CD14-positive monocyte (primary cell): ENCODE measurements at places on chromosomes 2 and 18. TPM values are rescaled to one million over a fixed set of nuclear protein-coding genes. Genes with fewer than 3 reads are reported as not detected.

GRCh38 chr2:172555272-172555521, 693 bp upstream of the PDK1 start:
- DNase-seq: no peak

- DNase-seq: no peak
Observed at GRCh38 chr2:200788121-200788718, 23.5 kb upstream of the BZW1 start.

Gene SLC38A11
- polyA plus RNA-seq: not detected

Gene SLC11A1
- 352 TPM for polyA plus RNA-seq

Gene NR4A2
- polyA plus RNA-seq: 21.6 TPM

DNA sequence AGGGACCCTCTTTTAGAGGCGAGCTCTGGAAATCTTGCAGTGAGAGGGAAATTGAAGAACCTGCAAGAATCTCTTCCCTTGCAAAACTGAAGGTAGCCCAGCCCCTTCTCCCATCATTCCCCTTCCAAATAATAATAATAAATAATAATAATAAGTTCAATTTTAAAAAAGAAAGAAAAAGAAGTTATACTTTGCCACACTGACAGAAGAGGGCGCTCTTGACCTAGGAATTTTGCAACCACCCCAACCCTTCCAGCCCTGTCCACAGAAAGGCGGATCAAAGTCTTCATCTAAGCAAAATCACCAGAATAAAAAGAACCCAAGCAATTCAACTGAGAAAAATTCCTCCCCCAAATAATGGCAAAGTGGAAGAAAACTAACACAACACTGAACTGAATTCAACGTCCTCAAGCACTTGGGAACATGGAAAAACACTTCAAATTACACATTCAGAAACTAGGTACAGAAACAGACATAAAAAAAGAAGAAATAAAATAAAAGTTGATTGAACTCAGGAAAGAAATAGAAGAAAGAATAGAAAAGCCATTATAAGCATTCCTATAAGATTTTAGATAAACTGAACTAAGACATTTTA, 98.9 kb upstream of the GLS start:
- DNase-seq: peak; percentile 38

Gene MARCO
- 37.7 TPM for polyA plus RNA-seq

- no peak for DNase-seq
Observed at GRCh38 chr18:9292047-9292446, 42.5 kb upstream of the TWSG1 start.

Gene BIN1
- polyA plus RNA-seq: 3.4 and 5.2 TPM in 2 replicates

DNA sequence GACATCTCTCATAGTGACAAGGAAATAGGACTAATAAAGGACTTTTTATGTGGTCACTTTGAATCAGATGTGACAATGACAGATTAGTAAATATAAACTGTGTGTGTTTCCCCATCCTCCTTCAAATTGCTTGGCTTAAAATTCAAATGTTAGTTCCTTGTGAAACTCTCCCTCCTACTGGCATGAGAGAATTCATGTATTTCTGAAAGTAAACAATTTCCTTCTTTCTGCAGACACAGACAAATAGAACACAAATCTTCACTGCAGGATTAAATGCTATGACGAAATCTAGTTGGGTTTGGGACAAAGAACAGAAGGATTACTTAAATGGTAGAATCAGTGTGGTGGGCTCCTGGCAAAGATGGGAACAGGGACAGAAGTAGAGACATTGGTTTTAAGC, 328.7 kb upstream of the FAM98A start:
- no peak for DNase-seq

- no peak for DNase-seq
Observed at GRCh38 chr2:60453301-60453700, 100.2 kb downstream of the BCL11A start.

DNA sequence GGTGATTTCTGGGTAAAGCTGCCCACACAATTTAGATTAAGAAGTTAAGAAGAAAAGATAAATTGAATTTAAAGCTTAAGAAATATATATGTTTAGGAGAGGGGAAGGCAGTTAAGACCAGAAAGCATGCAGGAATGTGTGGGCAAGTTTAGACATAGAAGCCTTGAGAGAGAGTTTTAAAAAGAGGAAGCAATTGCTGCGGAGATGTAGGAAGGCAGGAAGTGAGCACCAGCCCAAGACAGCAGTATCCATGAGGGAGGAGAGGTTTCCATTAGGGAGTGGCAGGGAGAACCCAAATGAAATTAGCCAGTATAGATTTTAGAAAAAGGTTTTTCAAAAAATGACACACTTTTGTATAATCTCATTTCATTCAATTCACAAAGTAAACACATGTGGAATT, 24.3 kb downstream of the DSC2 start:
- no peak for DNase-seq

Gene SYT4
- not detected in 2 replicates for polyA plus RNA-seq

GRCh38 chr2:9967053-9967775, 15.7 kb downstream of the GRHL1 start:
- DNase-seq: no peak

DNA sequence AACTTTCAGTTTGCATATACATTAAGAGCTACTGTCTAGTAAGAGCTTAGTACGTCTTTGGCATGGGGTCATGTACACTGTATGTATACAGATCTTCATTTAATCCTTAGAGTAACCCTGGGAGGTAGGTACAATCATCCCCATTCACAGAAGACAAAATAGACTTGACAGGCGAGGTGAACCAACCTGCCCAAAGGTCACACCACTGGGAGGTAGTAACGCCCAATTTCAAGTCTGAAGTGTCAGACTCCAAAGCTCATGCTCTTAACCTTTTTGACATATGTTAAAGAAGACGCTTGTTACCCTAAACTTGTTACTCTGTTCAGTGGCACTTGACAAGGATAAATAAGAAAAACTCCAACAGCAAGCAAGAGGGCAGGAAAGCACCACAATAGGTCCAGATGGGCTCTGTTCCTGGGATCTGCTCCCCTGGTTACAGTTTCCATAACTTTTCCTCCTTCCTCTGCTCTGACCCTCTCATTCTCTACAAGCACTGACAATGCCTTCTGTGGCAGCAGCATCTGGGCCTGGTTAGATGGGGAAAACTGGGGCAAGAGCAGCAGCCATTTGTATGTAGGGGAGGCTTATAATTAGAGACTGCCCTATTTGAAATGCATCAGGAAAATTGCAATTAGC, 64.7 kb upstream of the SERTAD2 start:
- no peak for DNase-seq

GRCh38 chr18:10444314-10445006, 10.0 kb upstream of the APCDD1 start:
- no peak for DNase-seq

DNA sequence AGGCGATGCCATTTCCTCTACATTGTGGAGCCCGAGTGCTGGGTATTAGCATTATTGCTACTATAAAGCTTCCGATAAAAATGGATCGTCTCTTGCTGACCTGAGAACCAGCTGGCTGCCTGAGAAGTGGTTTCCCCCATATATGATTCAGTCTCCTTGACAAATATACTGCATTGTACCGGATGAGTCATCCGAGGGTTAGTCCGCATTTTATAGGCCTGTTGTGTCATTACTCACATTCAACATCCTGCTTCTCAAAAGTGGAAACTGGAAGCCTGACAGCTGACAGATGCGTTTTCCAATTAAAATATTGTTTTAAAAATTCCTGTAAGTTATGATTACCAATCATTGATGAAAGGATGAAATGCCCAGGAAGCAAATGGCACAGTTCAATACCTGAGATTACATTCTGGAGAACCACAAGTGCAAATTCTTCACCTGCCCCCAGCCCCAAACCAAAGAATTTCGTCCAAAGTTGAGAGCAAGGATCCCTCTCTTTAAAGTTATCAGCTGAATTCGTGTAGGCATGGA, 65.7 kb downstream of the SPRED2 start:
- DNase-seq: peak; percentile 94

DNA sequence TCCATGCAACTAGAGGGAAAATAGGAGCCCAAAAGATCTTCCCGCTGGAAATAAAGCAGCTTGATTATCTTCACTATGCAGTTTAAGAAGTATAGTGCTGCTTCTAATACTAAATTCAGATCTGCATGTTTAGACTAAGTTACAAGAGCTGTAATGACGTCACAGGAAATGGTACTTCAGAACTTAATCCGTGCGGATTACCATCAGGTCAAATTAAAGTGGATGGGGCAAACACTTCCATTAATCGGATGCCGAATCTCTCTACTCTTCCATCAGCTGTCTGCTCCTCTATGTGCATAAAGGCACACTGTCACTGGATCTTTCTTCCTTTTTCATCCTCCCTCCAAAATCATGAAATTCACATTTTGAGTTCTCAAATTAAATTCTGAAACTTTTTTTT, 52.6 kb downstream of the TRAPPC12 start:
- no peak for DNase-seq

DNA sequence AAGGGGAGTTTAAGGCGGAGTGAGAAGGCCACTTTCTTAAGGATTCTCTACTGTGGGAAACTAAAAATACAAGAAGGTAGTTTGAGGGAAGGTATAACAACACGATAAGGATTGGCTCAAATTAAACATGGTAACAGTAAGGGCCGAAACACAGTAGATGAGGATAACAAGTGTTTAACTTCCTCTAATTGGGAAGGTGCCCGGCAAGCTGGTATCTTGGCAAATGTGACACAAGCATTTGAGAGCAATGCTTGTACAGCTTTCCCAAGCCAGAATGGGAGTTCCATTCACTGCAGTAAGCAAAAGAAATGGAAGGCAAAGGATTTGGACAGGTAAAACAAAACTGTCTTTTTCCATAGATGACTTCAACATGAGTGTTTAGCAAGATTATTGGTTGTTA, 19.8 kb downstream of the USP40 start:
- DNase-seq: no peak

- DNase-seq: no peak
Observed at GRCh38 chr2:96993367-96993766, 7.0 kb upstream of the FAM178B start.

Gene LOXHD1
- 0.33 TPM for polyA plus RNA-seq

DNA sequence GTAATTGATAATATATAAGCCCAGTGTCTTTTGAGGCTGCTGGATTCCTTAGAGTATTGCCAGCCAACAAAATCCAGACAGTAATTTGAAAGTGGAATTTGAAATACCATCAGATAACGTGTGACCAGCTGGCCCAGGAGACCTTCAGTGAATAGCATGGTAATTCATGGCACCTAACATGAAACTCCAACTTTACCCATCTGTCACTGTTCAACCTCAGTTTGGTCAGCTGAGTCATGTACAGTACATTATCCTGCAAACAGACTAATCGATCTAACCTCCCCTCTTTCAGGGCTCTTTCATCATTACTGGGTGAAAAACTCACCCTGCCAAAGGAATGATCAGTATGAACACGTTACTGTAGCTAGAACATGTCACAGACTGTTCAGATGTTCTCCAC, 230.6 kb downstream of the DOK6 start:
- DNase-seq: no peak

Gene EVX2
- not detected in 2 replicates for polyA plus RNA-seq
